ENCODE measurements at places on chromosomes 7 and 10.

GRCh38 chr7:55019691-55020465 lies 1.1 kb downstream of the EGFR start:
- DNase-seq = no peak

DNA sequence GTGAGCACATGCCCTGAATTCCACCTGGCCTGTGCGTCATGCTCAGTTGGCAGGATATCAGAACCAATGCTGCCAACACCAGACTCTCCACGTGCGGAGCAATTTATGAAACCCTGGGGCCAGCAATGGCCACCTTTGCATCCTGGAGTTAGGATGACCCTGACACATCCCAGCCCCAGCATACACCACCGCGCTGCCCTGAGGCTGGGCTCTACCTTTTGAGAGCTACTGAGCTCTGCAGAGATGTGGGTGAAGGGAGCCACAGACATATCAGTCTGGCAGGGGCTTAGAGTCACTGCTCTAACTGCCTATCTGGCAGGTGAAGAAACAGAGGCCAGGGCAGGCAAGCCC lies 41.9 kb downstream of the SYPL1 start:
- DNase-seq = no peak

DNA sequence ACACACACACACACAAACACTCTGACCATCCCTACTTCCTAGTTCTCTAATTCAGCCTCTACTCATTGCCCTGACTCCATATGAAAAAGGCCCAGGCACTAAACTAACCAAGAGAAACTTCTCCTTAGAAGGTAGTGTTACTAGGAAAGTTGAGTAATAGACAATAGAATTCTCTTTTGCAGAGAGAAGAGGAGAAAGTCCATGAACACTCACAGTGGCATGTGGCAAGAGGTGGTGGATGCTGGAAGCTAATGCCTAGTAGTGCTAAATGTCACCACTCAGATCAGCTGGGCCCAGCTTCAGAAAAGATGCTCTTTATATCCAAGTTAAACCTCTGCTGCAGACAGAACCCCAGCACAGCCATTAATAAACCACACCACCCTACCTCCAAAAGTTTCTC lies 58.2 kb downstream of the SORBS1 start:
- no peak for DNase-seq

GRCh38 chr10:62554632-62555199 lies 180.5 kb downstream of the ZNF365 start:
- peak; percentile 44 for DNase-seq

- no peak for DNase-seq
Observed at GRCh38 chr7:91054374-91054773, 209.9 kb upstream of the FZD1 start.
